Retina (tissue), 1 donor: ENCODE measurements at places on chromosomes 11 and 22.

DNA sequence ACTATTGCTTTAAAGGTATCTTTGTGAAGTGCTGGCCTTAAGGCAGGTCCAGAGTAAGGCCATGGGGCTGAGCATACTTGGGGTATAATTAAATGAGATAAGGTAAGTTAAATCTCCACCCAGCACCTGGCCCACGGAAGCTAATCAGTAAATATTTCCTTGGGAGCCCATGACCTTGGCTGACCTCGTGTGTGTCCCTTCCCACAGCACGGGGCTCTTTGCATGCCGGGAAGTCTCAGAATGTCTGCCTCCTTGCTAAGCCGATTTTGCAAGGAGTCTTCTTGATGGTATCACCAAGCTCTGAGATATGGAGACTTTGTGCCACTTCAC, 46.5 kb downstream of the ADM start:
- DNase-seq, result no peak

DNA sequence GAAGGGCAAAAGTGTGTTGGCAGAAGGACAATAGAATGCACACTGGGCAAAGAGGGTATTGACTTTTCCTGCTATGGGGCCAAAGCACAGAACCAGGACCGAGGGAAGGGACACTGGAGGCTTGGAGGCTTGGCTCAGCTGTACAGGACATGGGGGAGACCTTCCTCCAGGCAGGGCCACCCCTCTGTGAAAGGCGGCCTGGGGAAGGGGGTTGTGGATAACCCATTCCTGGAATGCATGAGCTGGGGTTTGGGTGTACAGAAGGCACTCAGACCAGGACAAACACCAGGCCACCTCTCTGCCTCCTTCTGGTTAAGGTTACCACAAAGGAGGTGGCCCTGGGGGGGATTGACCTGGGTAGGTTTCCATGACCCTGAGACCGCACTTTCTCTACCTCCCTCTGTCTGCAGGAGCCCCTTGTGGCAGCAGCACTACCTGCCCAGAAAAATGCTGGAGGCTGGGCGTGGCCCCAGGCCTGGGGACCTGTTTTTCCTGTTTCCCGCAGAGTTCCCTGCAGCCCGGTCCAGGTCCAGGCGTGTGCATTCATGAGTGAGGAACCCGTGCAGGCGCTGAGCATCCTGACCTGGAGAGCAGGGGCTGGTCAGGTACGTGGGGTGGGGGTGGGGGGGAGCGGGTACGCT, 9.6 kb downstream of the P2RY2 start:
- DNase-seq, result no peak

- DNase-seq, result no peak
Observed at GRCh38 chr22:26922806-26923205, 265.4 kb downstream of the MIAT start.

- no peak for DNase-seq
Observed at GRCh38 chr11:117929142-117929915, at the start of gene TMPRSS13. Gene TMPRSS13, minus strand, starts transcription at chr11:117929402. Its CDS starts 95 bp downstream, at chr11:117929307.

DNA sequence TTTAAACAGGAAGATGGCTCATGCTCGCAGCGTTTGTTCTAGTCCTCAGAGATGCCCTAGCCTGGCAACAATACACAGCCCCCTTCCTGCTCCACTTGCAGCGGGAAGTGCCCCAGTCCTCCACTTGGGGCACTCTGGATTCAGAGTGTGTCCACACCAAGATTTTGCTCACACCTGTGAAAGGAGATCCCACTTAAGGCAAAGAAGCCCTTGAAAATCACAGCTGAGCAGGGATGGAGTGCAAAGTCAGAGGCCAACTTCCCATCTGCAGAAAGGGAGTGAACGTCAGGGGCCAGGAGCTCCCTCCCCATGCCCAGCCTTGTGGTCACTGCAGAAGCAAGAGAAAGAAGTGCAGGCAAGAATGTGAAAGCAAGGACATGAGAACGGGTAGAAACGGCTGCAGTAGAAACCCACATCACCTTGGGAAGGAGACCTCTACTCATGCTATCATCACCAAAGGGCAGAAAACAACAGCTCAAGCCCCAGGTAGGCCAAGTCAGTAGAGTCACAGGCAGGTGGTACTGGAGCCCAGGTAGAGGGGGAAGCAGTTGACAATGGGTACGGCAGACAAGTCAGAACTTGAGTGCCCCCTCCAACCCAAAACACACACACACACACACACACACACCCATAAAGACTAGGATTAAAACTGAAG, 157.4 kb downstream of the BUD13 start:
- no peak for DNase-seq

GRCh38 chr11:34034053-34034452, 17.5 kb upstream of the CAPRIN1 start:
- DNase-seq, result no peak

- DNase-seq, result peak; percentile 75
Observed at GRCh38 chr11:72676861-72677341, 2.7 kb upstream of the PDE2A start.

GRCh38 chr11:57500926-57501325, 14.6 kb downstream of the SLC43A1 start:
- DNase-seq, result no peak

- DNase-seq, result no peak
Observed at GRCh38 chr22:46008836-46009596, 32.1 kb upstream of the WNT7B start.

DNA sequence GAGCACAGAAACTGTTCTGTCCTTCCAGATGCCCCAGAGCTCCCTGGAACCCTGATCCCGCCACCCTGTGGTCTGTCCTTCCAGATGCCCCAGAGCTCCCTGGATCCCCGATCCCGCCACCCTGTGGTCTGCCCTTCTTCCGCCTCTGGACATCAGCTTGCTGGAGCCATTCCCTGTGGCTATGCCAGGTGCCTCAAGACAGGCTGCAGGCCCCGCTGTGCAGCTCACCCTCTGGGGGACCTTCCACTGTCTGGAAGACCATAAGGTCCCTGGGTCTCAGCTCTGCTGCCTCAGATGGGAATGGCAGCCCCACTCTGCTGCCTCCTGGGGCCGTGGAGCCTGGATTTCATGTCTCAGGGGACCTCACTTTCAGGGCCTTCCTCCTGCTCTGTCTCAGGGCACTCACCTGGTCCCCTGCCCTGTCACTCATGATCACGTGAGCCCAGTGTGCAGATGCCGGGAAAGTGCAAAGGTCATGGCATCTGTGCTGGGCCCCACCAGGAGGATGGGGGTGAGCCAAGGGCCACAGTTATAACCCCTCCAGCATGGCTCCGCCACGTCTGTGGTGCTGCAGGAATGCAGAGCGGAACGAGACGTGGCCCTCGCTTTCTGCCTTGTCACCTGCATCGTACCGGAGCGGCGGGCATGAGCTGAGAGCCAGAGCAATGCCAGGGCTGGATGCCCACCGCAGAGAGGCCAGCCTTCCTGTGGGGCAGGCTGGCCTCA, 1520.7 kb downstream of the BRD1 start:
- no peak for DNase-seq

GRCh38 chr11:103648670-103649400, 387.6 kb upstream of the DDI1 start:
- no peak for DNase-seq

GRCh38 chr11:102587722-102588121, 37.4 kb downstream of the MMP20 start:
- no peak for DNase-seq

DNA sequence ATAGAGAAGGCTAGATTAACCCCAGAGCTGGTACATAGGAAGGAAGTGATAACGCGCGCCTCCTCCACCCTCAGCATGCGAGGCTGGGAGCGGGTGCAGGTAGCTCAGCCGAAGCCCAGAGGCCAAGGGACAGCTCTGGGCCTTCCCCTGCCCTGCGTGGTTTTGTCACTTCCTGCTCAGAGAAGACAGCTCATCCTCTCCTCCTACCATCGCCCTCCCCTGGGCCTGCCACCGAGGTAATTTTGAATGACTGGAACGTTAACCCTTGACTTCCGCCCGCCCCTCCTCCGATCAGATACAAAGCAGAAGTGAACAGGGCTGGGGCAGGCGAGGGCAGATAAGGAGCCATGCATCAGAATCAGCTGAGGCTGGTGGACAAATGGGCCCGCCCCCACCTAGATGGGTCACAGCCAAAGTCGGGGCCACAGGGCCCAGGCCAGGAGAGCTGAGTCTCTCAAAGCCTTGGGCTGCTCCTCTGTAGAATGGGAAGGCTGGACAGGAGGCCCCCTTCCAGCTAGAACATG, 1.6 kb downstream of the RAC2 start:
- DNase-seq, result no peak

GRCh38 chr11:46332568-46333393, 14.5 kb upstream of the DGKZ start:
- DNase-seq, result peak; percentile 71

- DNase-seq, result no peak
Observed at GRCh38 chr11:116948391-116948790, 111.0 kb upstream of the APOA1 start.

DNA sequence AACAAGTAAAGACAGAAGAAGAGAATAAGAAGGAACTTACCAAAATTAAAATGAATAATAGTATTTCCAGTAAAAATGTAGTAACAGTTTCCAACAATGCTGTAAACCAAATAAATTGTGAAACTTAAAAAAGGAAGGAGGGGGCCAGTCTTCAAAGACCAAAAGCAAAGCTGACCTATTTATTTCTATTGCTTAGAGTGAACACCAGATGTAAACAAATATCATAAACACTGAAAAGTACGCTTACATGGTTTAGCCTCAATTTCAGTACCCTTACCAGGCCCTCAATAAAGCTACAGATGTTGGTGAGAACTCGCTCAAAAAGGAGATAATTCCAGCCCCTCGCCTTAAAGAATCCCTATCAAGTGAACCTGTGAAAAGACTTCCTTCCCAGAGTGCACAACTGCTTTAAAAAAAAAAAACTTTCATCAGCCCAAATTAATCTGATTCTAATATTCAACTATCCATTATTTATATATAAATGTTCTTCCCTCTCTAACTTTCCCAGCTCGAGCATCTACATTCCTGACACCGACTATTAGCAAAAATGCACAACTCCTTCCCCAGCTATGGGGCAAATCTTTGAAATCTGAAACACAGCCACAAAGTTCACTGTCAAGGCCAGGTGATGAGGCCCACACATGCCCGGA, 2.4 kb downstream of the PHF21A start:
- DNase-seq, result peak; percentile 30

GRCh38 chr11:57322256-57323166, 2.2 kb downstream of the TNKS1BP1 start:
- DNase-seq, result peak; percentile 77

GRCh38 chr11:90774727-90775566, 552.1 kb upstream of the CHORDC1 start:
- no peak for DNase-seq

GRCh38 chr11:36091256-36091811, 147.5 kb downstream of the LDLRAD3 start:
- no peak for DNase-seq

DNA sequence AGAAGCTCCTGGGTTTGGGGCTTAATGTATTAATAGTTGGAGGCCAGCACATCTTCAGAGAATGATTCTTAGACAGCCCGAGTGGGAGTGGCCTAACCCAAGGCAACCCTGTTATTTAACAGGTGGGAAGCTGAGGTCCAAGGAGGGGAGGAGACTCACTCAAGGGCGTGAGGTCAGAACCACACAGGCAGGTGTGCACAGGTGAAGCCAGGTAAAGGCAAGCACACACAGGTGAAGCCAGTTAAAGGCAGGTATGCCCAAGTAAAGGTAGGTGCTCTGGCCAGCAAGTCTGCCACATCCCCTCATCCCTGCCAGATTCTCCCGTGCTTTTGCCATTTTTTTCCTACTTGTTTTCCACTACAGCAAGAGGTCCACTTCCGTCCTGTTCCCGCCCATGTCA, 2.9 kb upstream of the SHANK2 start:
- peak; percentile 18 for DNase-seq
